ENCODE measurements at places on chromosomes 1 and 21.
A peak's percentile ranks its signal among the peaks of the same experiment; 100 is the strongest.

- no peak for DNase-seq
Observed at GRCh38 chr1:96183928-96184327, 537.7 kb upstream of the PTBP2 start.

DNA sequence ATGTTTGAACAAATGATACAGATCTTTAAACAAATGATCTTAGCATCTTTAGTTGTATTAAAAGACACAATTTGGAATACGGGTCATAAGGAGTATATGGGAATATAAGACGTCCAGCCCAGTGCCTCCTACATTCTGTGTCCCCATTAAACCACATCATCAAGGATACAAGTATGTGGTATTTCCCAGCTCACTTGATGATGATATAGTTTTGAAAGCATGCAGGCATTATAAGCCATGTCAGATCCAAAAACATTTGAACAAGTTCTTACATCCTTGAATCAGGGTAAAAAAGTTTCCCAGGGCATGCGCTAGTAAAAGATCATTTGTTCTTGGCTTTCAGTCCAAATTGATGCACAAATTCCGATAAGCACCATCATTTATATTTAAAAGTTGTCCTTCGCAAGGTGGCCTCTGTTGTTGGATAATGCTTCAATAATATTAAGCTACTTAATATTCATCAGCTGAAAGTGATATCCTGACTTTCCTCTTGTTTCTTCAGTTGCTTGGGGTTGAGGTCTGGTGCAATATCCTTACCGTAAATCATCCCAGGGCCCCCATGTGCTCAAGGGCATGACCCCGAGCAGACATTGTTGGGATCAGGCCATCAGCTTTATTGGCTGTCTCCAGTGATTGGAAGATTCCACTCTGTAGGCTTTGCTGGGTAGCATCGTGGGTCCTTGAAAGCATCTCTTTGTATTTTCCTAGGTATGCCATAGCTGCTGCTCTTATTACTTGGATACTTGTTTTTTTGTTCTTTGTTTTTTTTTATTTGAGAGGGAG lies 61.8 kb downstream of the CENPF start:
- peak; percentile 10 for DNase-seq

DNA sequence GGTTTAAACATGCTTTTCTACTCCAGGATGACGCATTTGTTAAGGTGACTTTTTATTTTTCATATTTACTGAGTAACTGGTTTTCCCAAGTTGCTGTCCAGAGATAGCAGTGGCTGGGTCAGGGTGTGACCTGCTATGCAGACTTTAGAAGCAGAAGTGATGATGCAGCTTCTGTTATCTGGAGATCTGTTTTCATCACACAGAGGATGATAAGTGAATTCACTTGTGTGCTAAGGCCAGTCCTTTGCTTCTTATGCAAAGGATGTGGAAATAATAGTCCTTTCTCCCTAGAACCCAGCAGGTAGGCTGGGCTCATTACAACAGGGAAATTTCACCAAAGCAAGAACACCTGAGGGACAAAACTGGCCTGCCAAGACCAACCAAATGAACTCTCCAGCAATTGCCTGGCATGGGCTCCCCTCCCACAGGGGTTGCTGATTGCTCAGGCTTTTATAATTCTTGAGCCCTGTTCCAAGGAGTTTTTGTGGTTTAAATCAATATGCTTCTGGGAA lies 97.8 kb upstream of the LPGAT1 start:
- no peak for DNase-seq

- peak; percentile 29 for DNase-seq
Observed at GRCh38 chr1:54971317-54971791, 9.1 kb upstream of the TMEM61 start.

- DNase-seq, result no peak
Observed at GRCh38 chr1:178349801-178350200, 147.0 kb downstream of the CLEC20A start.

Data from choroid plexus epithelial cell (primary cell).